NCI-H774 (cell line): ENCODE measurements at places on chromosomes 12 and 14.

DNA sequence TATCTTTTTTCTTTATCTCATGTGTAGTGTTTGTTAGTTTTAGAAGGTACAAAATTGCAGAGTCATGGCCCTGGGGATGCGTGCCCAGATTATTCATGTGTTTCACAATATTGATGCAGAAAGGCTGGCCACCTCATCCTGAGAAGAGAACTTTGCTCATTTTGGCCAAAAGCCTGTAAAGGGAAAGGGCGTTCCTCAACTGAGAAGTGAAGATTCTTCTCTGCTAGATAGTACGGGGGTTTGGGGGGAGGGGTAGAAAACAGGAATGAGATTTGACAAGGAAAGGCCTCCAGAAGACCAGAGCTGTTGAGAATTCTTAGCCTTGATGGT, 1.7 kb downstream of the MGST1 start:
- DNase-seq, result no peak

DNA sequence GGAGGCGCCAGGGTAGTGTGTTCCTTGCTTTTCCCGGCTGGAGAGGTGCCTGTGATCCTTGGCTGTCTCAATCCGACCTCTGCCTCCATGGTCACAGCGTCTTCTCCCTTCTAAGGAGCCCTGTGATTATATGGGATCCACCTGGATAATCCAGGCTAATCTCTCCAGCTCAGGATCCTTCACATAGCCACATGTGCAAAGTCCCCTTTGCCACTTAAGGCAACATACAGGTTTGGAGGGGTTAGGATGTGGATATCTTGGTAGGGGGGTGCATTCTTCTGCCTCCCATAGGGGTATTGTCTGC, 1.2 kb upstream of the HVCN1 start:
- DNase-seq, result no peak

DNA sequence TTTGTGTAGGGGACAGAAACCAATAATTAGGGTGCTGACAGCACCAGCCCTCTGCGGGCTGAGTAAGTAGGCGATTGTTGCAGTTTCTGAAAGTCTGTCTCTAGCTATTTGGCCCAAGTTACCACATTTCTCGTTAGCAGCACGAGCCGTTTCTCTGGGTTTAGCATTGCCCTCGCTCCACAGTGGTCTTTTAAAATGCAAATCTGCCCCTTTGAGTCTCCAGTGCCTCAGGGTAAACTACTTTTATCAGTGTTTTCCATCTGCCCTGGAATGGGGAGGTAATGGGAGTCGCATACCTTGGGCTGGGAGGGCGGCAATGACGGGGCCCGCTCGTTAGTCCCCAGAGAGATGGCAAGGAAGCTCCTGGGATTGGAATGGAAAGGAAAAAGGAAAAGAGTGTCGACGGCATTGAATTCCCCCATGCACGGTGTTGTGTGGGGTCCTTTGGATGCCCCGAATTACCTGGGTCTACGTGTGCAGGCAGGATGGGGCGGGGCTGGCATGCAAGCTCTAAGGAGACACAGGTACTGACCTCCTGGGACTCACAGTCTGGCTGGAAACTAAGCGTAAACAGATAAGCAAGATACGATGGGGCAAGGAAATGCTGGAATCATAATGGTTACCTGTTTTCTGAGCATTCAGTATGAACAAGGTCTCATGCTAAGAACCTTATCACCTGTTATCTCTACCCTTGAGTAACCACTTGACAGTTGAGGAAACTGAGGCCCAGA, 131.8 kb upstream of the MAP1LC3B2 start:
- DNase-seq, result no peak

- DNase-seq, result no peak
Observed at GRCh38 chr12:129162805-129163204, 309.5 kb downstream of the GLT1D1 start.

GRCh38 chr12:9687228-9687627, 17.7 kb downstream of the CLEC2D start:
- no peak for DNase-seq

DNA sequence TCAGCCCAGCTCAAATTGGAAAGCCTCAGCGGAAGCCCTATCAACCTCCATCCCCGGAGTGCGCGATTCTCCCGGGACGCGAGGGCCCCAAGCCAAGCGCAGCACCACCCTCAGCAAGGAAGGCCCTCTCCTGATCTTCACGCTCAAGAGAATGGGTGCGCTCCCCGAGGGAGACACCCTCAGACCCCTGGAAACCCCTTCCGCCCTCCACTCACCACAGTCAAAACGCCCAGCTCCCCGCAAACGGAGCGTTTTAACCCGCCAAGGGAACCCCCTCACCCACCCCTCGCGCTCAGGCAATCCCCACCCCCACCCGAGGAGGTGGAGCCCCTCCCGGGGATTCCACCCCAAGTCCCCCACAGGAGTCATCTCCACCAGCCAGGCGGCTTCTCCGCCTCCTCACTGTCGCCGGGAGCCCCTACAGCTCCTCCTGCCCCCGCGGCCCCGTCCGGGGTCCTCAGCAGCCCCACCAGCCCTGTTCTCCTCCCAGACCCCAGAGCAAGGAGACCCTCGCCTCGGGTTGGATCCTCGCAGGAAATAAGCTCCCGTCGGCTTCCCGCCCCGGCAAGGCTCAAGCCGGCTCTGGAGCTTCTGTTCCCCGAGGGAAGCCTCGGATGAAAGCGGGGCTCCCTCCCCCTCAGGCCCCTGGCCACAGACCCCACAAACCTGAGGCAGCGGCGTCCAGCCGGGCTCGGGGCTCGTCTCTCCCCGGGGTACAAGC, 507 bp downstream of the BAZ2A start:
- DNase-seq, result no peak

- no peak for DNase-seq
Observed at GRCh38 chr12:82438356-82438755, 80.0 kb downstream of the METTL25 start.

DNA sequence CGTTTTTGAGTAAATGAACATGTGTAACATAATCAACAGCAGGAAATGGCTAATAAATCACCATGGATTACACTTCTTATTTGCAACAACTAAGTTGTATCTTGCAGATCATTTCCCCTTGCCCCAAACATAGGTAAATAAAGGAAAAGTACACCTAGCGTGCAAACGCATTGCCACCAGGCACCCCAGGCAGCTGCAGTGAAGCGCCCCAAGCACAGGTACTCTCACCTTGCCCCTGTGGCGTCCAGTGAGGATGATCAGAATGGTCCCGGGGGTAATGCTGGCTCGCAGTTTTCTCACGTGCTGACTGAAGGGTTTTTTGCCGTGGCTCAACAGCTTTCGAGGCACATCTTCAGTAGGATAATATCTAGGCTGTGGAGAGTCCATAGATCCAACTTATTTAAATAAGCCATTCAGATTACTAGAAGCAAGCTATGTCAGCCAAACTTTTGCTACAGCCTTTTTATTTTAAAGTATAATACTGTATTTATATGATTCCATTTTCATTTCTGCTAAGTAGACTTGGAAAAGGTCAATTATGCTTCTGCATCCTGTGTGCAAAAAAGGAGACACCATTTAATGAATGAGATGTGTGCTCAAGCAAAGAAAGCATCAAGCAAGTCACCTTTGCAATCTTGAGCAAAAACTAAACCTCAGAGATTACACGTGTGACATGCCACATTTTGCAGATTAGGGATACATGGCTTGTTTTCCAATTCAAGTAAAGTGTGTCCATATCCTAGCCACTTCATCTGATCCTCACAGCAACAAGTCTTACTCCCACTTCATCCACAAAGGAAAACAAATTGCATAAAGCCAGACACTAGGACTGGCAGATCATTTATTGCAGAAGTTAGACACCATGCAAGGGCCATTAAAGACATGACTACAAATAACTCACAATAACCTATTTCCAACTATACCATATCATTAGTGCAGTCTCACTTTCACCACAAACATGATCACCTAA, 2.6 kb downstream of the RPL6 start:
- DNase-seq, result no peak

GRCh38 chr14:72120315-72120714, 188.1 kb downstream of the RGS6 start:
- DNase-seq, result no peak

DNA sequence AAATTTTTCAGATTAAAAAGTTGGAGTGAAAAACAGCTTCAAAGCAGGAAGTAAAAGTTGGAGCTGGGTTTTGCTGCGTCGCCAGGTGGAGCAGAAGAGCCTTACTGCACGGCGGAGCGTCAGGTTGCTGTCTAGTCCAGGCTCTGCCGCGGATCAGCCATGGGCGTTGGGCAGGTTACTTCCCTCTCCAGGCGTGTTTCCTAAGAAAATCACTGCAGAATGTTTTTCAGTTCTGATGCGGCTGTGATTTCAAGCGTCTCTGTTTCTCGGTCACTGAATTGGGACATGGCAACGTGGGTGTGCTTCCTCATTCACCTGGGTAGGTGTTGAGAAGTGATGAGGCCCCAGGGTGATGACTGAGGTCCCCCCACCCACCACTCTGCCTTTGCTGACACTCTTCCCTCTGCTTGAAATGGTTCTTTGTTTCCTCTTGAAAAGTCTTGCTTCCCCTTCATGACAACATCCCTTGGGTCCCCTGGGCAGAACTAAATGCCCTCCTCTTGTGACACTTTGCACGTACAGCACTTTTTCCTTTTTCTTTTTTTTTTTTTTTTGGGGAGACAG, 7.6 kb downstream of the EVL start:
- no peak for DNase-seq

DNA sequence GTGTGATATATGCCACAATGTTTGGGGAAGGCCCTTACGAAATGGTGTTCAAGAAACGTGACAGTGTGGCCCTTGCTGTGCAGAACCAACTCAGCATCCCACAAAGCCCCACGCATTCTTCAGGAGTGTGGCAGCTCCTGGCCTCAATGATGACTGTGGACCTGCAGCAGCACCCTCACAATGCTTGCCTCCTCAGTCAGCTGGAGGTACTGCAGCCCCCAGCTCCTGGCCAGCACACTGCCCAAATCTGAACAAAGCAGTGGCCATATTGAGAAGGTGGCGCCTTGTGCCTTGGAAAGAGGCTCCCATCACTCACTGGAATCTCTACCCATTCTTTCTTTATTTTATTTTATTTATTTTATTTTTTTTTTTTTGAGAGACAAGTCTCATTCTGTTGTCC, 10.4 kb downstream of the POLE2 start:
- DNase-seq, result no peak

- no peak for DNase-seq
Observed at GRCh38 chr12:93311827-93312226, 65.9 kb upstream of the NUDT4 start.

DNA sequence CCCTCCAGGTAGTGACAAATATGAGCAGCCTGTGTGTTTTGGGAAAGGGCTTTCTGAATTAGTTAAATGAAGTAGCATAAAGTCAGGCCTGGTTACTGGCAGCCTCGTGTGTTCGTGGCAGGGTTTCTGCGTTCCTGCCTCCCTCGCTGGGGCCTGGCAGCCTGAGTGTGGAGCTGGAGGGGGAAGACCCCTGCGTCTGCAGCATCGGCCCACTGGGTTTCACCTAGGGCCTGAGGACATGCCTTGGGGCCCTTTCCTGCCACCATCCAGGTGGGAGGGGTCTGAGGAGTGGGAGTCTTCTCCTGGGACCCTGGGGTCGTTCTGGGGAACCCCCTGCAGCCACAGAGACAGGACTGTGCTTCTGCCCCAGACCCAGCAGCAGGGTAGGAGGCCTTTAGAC, 20.4 kb upstream of the AMN start:
- DNase-seq, result no peak

GRCh38 chr14:77086017-77086727, 11.9 kb upstream of the CIPC start:
- no peak for DNase-seq

DNA sequence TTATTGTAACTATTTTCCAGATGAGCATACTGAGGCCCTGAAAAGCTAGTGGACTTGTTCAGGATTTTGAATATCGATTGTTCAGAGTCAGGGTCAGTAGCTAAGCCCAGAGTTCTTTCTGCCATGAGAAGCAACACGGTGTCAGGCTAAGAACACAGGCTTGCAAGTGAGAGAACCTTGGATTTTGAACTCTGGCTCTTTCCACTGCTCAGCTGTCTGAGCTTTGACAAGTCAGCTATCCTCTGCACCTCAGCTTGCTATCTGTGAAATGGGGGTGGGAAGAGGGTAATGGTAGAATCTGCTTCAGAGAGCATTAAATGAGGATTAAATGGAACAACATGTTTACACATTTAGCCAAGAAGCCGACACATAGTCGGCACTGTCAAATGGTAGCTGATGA, 157.2 kb downstream of the SAMD4A start:
- no peak for DNase-seq

GRCh38 chr12:109670731-109671130, 42.9 kb upstream of the FAM222A start:
- no peak for DNase-seq

DNA sequence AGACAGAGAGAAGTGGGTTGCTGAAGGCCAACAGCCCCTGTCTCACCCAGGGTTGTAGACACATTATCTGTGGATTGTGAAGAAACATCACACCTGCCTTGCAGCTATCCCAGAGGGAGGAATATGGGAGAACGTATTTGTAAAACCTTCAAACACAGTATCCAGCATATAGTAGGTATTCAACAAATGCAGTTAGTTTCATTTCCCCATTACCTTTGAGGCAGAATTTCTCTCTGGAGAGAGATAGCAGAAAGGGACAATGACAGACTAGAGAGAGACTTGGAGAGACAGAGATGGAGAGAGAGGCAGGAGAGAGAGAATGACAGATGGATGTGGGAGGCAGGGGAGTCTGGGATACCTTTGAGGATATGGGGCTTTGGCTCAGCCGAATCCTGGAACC, 62.0 kb downstream of the WSCD2 start:
- DNase-seq, result no peak

DNA sequence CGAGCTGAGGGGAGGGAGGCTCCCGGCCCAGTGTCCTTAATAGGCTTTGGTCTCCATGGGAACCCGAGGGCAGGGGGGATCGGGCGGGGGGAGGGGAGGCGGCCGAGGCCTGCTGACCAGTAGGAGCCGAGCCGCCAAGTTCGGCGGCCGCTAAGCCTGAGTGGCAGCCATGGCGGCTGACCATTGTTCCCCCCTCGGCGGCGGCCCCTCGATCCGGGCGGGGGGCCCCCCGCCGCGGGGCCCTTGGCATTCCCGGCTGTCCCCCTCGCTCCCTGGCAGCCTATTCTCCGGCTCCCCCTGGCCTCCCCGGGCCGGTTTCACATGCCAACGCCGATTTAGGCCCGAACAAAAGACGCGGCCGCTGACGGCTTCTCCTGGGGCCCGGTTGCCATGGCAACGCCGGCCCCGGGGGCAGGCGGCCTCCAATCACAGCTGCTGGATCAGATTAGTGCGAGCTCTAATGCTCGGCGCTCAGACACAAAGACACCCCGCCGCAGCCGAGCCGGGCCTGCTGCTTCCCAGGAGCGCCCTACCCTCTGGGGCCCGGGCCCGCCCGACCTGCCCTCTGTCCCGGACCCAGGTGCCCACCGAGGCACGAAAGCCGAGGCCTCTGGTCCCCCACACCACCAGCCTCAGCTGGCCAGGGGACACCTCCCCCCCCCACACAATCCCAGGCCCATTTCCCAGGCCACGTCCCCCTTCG, 7.3 kb downstream of the MSI1 start:
- DNase-seq, result peak; percentile 95
